Dermis microvascular lymphatic vessel endothelial cell (primary cell): ENCODE measurements at places on chromosomes 6 and 20.

- no peak for DNase-seq
These were observed 148.2 kb upstream of the RIPOR2 start for GRCh38 chr6:25083784-25084507.

- no peak for DNase-seq
These were observed 25.7 kb downstream of the NTSR1 start for GRCh38 chr20:62734326-62734725.

GRCh38 chr6:148747471-148748165, 788 bp downstream of the UST start:
- DNase-seq = no peak

DNA sequence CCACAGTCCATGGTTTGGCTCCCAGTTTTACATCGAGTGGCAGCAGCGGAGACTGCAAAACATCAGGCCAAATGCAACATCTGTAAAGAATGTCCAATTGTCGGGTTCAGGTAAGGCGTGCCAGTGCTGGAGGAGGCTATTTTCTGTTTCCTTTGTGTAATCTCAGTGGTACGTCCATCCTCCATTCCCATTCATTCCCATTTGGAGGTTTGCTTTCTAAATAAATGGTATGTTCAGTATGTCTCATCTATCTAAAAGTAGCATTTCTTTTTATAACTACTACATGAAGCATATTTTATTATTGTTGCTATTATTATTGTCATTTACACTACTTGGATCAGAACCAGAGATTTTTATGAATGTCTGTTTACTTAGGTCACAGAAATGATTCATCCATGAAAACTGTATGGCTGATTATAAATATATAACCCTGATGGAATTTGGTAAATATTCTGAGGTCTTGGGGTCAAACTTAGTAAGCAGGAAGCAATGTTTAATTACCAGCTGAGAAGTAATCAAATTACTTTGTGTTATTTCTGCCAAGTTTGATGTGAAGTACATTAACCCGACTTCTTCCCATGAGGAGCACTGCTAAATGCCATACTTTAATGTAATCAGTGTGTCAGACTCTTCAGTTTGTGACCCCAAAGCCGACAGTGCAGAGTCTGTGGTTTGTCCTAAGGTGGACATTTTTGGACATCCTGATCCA, 512.9 kb downstream of the UTRN start:
- DNase-seq = no peak

GRCh38 chr6:152136449-152136825, 329.0 kb downstream of the ESR1 start:
- no peak for DNase-seq
